ENCODE measurements at places on chromosomes 6 and 20.

GRCh38 chr20:25238319-25239037 is 9.4 kb upstream of the PYGB start:
- DNase-seq: no peak

GRCh38 chr6:154430481-154430919 is 73.9 kb upstream of the IPCEF1 start:
- DNase-seq: no peak

DNA sequence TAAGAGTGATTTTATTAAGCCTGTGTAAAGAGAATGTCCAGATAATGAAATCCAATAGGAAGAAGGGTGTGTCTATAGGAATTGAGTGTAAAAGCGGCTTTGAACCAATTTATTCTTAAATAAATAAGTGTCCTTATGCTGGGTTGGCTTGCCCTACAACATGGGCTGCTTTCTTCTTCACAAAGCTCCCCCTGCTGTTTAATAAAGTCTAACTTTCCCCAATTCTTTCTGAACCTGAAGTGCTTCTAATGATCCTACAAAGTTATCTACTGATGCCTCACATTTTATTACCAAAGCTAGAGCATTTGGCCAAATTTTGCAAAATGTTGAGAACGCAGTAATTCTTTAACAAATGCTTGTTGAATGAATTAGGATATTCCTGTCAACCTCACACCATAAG is 36.3 kb upstream of the SIRT5 start:
- DNase-seq: no peak

DNA sequence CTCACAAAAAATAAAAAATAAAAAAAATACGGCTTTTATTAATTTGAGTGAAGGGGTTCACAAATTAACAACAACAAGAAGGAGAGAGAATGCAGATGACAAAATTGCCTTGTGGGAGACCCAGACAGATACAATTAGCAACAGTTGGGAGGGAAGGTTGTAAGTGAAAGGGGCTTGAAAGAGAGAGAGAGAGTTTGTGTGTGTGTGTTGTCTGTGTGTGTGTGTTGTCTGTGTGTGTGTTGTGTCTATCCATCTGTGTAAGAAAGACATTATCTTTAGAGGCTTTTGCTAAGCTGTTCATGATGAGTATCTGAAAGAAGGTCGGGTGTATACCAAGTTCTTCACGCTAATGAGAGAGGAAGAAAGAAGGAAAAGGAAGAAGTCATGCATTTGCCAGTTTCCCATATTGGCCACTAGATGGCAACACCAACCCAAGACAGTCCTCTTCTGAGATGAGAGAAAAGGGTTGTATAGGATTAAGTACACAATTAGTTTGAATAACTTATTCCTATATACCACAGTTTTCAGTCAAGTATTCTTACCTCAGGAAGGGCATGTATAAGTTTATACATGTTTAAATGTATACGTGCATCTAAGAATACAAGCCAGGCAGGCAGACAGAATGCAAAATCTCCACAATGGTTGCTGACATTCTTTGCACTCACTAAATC is 63.7 kb upstream of the CD2AP start:
- peak; percentile 68 for DNase-seq

DNA sequence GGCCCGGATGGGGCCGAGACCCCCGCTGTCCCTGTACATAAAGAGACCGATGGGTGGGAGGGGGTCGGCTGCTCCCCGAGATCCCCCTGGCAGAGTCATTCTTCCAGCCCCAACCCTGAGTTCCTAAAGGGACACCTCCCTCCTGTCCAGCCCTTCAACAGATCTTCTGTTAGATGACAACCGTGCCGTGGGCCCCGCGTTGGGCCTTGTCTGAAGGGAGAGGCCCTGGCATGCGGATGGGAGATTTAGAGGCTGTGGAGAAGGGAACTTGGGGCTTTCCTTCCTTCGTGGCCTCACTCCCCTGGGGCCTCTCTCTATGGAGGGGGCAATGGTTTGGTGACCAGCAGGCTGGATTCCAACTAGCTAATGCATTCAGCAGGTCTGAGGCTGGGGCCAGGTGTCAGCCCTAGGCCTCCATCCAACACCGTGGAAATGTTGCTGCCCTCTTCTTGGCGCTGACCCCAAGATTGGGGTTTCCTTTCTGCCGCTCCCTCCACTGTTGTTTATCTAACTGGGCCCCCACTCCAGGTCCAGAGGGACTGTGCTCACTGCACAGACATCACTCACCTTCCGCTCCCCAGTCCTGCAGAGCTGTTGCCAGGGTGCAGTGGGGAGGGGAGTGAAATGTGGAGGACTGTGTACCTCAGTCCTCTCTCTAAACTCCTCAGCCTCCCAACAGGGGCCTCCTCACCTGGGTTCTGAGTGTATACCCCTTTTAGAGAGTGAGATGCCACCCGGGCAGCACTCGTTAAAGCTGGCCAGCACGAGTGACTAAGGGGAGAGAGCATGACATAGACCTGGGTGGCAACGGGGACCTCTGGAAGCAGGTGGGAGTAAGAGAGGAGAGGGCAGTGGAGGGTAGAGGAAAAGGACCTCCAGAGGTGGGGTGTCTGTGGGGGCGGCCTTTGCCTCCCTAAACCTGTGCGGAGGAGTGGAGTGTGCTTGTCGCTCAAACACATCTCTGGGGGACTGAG is 6.7 kb downstream of the TMEM151B start:
- DNase-seq: no peak

GRCh38 chr6:96907498-96907897 is 9.8 kb upstream of the NDUFAF4 start:
- no peak for DNase-seq

- no peak for DNase-seq
These were observed 6.4 kb downstream of the GDAP1L1 start for GRCh38 chr20:44253528-44253927.

DNA sequence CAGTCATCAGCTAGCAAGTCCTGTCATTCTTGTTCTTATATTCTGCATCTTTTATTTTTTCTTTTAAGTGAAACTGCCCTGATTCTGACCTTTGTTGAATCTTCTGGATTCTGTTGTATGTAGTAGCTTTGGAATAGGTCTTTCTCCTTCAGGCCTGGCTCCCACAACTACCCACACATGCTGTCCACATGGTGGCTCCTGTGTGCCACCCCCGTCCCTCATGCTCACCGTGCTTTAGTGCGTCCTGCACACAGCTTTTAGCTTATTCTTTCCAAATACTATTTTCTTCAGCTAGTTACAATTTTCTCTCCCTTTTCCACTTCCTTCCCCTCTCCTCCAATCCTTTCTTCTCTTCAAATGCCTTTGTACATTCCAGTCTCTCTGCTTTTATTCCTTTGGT is 61.8 kb downstream of the CTNNBL1 start:
- DNase-seq: no peak

GRCh38 chr6:71473926-71474325 is 185.3 kb downstream of the OGFRL1 start:
- peak; percentile 70 for DNase-seq

- DNase-seq: no peak
These were observed 13.1 kb downstream of the JAG1 start for GRCh38 chr20:10660661-10661060.

DNA sequence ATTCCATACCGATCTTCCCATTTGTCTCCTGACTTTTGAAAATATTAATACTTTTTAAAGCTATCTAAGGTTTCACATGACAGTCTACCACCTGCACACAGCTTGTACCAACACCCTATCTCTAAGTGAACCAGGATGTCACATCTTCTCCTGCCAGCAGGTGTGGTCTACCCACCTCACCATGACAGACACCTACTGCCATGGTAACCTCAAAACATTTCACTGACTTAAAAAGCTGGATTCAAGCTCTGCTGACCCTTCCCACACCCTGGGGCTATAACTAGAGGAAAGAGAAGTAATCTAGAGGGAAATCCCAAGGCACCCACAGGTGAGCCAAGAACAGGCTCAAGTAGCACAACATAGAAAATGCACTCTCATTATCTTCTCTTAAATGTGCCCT is 1.2 kb downstream of the SLC17A3 start:
- no peak for DNase-seq

- DNase-seq: no peak
These were observed 86.3 kb downstream of the C6orf118 start for GRCh38 chr6:165223101-165223500.

- DNase-seq: no peak
These were observed 26.5 kb downstream of the GLO1 start for GRCh38 chr6:38676236-38676973.

GRCh38 chr20:64050261-64051032 is 1.0 kb upstream of the SOX18 start:
- DNase-seq: no peak

DNA sequence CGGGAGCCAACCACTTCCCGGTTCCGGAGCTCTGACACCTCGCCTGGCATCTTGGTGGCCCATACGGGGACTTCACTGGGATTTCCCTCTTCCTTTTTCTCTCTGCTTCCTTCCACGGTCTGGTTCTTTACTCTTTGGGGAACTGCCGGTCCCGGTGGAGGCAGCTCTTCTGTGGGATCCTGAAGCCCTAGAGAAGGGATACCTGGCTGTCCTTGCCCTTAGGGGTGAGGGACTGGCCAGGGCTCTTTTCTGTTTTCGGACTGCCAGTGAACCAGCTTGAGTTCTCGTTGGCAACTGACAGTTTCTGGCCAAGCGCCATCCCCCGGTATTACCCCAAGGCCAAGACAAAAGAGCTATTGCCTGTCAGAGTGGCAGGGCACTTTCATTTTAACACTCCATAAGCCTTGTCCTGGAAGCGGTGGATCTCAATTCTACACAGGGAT is 880 bp upstream of the CPXM1 start:
- DNase-seq: no peak

DNA sequence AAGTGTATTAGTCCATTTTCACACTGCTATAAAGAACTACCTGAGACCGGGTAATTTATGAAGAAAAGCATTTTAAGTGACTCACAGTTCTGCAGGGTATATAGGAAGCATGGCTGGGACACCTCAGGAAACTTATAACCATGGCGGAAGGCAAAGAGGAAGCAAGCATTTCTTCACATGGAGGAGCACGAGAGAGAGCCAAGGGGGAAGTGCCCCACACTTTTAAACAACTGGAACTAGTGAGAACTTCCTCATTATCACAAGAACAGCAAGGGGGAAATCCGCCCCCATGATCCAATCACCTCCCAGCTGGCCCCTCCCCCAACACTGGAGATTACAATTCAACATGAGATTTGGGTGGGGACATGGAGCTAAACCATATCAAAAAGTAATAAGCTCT is 28.3 kb upstream of the B3GAT2 start:
- DNase-seq: no peak

GRCh38 chr6:147802459-147802858 is 294.0 kb downstream of the SAMD5 start:
- DNase-seq: no peak

DNA sequence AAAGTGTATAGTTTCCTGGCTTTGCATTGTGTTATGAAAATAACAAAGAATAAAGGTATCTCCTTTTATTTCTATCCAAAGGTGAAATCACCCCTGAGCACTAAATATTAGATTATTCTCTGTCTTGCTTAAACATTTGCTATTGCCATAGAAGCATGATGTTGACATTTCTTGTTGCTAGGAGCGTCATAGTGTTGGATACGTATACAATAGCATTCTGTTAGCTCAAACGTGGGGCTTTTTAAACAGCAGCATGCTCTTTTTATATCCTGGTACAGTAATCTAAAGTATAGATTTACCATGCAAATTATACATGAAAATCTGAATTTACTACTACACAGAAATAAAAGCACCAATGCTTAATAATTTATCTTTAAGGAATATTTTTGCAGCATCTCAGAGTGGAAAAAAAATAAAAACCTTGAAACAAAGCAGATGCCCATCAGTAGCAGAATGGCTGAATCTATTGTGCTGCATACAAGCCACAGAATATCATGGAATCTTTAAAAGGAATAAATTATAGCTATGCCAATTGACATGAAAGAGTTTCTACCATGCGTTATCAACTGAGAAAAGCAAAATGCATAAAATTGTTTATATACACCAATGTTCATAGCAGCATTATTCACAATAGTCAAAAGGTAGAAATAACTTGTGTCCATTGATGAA is 9.6 kb upstream of the HSF2 start:
- DNase-seq: no peak

DNA sequence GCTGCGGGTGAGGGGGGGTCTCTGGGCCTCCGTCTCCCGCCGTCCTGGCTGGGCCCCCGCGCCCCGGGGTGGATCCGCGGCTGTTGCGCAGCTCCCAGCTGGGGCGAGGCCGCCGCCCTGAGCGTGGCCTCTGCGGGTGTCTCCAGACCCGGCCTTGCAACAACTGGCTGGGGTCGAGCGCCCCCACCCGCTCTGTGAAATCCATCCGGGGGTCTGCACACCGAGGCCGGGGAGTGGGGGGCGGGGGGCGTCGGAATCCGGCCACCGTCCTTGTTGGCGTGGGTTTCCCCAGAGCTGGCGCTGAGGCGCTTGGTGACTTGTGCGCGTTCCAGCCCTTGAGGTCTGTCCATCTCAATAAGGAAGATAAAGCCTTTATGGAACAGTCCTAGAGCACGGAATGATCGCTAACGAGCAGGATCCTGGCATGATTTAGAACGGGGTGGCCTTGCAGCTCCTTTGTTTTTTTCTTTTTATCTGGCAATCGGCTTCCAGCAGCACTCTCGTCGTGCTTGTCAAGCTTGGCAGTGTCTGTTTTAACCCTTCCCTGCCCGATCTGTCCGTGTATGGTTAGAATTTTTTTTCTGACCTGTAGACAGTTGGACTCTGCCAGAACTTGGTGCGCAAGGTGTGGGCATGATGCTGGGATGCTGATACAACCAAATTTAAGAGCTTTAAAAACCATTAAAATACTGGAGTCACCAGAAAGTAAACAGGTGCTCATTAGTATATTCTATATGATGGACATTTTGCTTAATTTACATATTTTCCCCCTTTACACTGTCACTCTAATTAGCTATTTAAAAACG is 675 bp downstream of the DSTN start:
- DNase-seq: no peak

GRCh38 chr6:13194852-13195251 is 133.5 kb downstream of the TBC1D7 start:
- DNase-seq: peak; percentile 58

DNA sequence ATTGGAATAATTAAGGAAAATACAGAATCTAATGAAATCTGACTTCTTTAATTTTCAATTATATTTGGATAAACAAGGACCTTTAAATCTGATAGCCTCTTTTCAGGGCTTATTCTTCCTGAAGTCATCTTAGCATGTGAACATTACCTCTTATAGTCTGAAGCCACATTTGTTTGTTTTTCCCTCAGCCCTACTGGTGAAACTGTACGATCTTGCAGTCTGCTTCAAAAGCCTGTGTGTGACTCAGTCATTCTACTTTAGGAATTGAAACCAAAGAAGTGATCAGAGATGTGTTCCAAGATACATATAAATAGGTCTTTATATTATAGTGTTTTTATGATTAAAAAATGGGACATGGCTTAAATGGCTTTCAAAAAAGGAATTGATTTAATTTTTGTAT is 67.5 kb downstream of the MACROD2 start:
- DNase-seq: no peak

GRCh38 chr6:142746524-142746923 is 198.5 kb downstream of the HIVEP2 start:
- no peak for DNase-seq

- no peak for DNase-seq
These were observed 564.8 kb downstream of the LMBRD1 start for GRCh38 chr6:69232008-69232407.

- DNase-seq: no peak
These were observed 9.8 kb downstream of the FAM210B start for GRCh38 chr20:56368351-56369134.

All from kidney capillary endothelial cell (primary cell).